ENCODE measurements at places on chromosomes 7 and 10.

DNA sequence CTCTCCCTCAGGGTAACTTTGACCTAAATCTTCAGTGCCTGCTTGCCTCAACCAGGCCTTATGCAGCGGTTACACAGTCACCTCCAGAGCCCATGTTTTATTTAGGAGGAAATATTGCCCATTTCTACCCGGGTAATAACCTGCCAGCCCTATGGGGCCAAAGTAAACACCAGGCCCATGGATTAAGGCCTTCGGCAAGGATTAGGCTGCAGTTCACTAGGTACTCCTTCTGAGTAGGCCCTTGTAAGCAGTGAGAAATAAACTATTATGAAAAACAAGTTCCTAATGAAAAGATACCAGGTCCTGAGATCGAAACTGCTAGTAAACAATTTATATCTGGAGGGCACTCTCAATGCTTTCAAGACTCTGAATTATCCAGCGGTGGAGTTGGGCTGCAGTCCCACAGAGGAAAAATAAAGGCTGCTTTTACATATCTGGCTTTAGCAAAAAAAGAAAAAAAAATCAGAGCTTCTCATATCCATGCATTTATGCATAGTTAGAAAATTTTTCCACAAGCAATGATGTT, 3.7 kb upstream of the HOXA10 start:
- no peak for DNase-seq

DNA sequence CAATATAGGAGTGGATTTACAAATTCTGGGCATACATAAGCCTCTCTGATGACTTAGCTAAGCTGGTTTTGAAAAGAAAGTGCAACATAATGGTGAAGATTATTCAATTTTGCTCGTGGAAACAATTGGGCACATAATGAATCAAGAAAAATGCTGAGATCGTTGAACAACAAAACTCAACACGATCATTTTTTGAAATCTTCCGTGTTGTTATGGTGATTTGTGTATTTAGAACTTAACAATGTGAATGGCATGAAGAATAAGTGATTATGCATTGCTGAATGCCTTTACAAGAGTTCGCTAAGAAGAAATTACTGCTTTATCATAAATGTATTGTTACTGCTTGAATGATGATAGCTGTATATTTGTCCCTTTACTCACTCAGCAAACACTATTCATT, 875.0 kb downstream of the CNTNAP2 start:
- no peak for DNase-seq

GRCh38 chr7:77354484-77354883, 61.7 kb downstream of the GSAP start:
- DNase-seq, result no peak

DNA sequence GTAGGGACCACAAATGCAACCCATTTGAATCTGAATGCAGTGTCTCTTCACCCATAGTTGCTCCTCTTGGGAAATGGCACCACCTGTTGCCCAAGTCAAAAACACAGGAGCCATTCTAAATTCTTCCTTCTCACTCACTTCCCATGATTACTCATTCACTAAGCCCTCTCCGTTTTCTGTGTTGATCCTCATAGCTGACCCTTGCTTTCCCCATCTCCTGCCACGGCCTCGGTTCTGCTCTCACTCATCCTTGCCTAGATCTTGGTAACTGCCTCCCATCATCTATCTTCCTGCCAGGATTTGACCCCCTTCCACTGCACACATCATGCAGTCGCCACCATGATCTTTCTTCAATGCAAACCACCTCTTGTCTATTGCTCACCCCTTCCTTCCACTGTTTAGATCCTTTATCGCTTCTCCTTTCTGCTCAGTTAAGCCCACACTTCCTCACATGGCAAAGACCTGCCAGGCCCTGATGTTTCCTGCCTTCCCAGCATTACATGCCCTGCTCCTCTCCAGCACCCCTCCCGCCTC, 19.0 kb upstream of the CPN1 start:
- DNase-seq, result no peak

DNA sequence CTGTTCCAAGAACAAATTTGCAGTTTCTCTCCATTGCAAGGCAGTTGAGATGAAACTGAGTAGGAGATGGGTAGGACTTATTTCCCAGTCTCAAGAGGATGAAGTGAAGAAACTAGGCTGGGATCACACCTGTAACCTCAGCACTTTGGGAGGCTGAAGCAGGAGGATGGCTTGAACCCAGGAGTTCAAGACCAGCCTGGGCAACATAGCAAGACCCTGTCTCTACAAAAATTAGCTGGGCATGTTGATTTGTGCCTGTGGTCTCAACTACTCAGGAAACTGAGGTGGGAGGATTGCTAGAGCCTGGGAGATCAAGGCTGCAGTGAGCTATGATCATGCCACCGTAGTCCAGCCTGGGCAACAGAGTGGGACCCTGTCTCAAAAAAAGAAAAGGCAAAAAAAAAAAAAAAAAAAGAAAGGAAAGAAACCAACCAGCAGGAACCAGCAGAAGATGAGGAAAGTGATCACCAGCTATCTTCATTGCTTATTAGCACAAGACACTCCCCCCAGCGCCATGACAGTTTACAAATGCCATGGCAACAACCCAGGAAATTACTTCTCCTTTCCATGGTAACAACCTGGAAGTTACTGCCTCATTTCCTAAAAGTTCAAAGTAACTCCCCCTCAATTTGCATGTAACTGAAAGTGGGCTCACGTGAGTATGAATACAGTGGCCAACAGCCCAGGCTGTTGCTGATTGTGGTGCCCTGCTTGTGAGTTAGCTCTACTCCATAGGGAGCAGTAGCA, 18.3 kb upstream of the ST8SIA6 start:
- no peak for DNase-seq

DNA sequence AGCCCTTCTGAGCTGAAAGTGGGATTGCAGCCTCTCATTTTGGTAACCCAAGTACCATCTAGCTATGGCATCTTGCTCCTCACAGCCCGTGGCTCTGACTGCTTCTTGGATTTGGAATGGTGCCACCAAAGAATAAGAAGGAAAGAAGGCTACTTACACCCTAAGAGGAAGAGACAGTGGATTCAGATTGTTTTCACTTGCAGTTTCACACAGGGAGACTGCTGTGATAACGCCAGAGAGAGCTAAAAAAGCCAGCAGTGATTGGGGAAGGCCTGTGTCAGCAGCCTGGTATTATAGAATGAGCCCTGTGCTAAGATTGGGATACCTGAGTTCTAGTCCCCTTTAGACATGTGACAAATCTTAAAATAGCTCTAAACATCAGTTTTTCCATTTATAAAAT, 3.6 kb upstream of the LRRC4 start:
- DNase-seq, result no peak

DNA sequence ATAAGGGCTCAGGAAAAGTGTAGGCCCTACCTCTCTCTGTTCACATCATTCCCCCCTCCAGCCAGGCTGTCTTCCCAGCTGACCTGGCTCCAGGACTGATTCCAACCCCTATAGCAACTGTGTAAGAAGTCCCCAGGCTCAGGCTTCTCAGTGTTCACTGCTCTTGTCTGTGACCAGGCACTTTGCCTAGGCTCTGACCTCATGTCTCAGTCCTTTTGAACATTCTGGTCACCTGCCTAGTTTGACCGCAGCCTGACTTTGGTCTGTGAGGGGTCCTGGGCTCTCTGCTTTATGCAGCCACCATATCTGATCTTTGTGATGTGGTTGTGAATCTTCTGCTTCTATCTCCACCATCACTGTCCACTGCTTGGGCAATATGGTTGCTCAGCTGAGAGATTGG, 24.5 kb downstream of the HIF1AN start:
- DNase-seq, result no peak

- DNase-seq, result no peak
These were observed 17.5 kb downstream of the HYCC1 start for GRCh38 chr7:22996470-22996869.

DNA sequence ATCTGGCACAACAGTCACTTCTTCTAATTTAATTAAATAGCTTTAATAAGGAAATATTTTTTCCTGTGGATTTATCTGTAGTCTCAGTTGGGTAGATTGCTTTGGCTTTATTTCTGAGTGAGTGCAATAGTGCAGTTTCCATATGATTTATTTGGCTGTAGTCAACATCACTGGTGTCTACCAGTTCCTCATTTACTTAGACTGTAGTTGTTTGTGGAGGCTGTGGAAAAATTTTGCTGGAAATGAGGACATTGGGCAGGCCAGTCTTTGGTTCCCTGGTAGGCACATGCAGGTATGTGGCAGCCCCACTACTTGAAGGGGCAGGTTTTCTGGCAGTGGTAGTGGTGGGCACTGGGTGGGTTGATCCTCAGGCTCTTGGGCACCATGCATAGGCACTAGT, 15.5 kb downstream of the TAS2R40 start:
- no peak for DNase-seq

DNA sequence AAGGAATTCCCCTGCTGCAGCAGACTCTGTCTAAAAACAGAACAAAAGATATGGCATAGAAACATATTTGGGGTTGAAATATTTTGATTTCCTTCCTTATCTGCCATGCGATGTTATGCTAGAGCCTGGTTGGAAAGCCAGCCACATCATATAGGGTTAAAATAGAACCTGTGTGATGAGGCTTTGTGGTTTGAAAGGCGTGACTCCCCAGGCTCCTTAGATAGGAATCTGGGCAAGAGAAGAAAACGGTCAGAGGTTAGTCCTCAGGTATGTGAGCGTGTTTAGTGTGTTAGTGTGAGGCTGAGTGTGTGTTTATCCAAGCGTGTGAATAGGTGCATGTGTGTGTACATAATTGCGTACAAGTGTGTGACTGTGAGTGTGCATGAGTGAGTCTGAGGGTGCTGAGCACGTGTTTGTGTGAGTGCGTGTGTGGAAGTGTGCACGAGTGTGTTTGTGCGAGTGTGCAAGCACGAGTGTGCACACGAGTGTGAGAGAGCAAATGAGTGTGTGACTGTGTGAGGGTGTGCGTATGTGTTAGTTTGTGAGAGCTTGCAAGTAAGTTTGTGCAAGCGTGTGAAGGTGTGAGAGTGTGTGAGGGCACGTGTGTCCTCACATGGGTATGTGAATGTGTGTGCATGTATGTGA, 79.9 kb downstream of the COL26A1 start:
- DNase-seq, result no peak

DNA sequence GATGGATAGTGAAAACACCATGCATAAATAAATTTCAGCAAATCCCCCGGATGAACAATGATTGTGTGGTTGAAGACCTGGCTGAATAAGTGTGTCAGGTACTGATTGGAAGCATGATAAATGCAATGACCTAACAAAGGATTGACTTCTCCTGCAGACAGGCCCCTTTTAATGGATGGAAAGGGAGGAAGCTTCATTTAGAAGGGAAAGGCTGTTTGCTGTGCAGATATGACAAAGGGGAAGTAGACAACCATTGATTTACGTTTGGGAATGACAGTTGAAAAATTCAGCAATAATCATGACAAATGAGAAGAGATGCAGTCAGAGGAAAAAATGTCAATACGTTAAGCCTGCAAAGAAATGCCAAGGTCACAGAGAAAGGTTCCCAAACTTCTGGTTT, 503.8 kb downstream of the LRMDA start:
- peak; percentile 8 for DNase-seq

DNA sequence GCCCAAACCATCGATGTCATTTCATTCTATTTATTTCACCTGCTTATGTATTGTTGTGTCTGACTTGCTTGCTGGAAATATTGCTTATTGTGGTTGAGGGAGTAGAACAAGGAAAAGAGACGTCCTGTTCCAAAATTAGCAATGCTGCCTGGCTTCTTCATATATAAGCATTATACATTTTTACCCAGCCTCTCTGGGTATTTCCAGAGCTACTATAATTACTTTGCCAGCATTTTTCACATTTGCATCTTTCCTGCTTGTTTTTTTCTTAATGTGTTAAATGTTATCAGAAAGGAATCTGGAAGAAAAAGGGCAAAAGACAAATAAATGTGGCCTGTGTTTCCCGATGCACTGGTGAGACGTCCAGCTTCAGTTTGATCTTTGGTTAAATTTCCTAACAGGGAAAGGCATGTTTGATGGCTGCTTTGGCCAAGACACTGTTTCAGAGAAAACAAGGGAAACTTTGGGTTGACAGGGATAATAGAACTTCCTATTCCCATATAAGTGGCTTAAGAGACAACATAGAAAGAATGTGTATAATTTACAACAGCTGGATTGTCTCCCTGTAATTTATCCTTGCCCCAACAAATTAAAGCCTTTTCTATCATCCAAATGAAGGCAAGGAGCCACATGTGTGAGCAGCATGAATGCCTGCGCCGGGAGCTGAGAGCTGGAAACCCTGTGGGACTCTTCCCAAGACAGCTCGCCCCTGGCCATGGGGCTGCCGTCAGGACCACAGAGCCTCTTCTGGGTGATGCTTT, 671.1 kb upstream of the CELF2 start:
- DNase-seq, result no peak

GRCh38 chr7:107049480-107049879, 5.0 kb downstream of the PRKAR2B start:
- DNase-seq, result no peak

- no peak for DNase-seq
These were observed 27.5 kb upstream of the ZCCHC24 start for GRCh38 chr10:79472951-79473350.

- no peak for DNase-seq
These were observed 85.7 kb upstream of the AOAH start for GRCh38 chr7:36810032-36810431.

- DNase-seq, result no peak
These were observed 48.5 kb downstream of the GRID1 start for GRCh38 chr10:86317949-86318725.

GRCh38 chr7:130145424-130146100, 59.6 kb downstream of the TMEM209 start:
- DNase-seq, result no peak

GRCh38 chr10:123421461-123421860, 244.7 kb upstream of the GPR26 start:
- DNase-seq, result no peak

DNA sequence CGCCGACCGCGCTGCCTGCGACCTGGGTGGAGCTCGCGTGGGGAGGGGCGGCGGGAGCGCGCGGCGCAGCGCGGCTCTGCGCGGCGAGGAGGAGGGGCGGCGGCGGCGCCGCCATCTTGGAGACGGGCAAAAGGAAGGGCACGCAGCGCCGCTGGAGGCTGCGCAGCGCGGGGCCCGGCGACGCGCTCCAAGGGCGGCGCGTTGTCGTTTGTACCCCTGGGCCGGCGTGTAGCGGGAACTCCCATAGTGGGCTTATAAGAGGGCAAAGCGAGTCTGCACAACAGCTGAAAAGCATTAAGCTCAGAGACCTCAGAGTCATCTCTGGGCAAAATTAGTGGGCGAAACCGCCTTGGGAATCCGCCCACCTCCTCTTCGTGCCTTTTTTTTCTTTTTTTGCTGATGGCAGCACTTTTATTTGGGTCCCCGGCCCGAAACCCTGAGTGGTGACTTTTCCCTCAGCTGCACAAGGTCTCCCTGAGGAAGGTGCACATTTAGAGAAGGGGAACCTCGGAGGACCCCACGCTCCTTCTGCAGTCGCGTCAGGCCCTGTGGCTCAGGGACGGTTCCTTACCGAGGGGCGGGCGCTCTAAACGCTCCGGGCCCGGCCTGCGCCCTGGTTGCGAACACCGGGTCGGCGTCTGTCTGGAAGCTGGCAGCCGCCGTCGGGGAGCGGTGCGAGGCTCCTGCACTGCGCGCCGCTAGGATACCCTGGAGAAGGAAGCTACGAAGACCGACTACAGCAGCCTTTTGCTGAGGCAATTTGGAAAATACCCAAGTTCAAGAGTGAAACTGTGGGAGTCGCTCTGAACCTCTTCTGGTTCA, 428 bp upstream of the MCMBP start:
- peak; percentile 58 for DNase-seq
